Peyer's patch (tissue), 4 donors: ENCODE measurements at places on chromosomes 3 and 15. TPM values are rescaled to one million over a fixed set of nuclear protein-coding genes. Genes with fewer than 3 reads are reported as not detected.

Gene ATP1B3
- total RNA-seq, result 213 TPM

Gene COL6A5
- total RNA-seq, result not detected

Gene C15orf62
- not detected for total RNA-seq

- DNase-seq, result no peak
Observed at GRCh38 chr3:78611278-78611677, 1156.5 kb downstream of the ROBO1 start.

GRCh38 chr3:98008855-98009254, 26.3 kb downstream of the GABRR3 start:
- DNase-seq, result no peak
